ENCODE measurements at places on chromosomes 2 and 18.

DNA sequence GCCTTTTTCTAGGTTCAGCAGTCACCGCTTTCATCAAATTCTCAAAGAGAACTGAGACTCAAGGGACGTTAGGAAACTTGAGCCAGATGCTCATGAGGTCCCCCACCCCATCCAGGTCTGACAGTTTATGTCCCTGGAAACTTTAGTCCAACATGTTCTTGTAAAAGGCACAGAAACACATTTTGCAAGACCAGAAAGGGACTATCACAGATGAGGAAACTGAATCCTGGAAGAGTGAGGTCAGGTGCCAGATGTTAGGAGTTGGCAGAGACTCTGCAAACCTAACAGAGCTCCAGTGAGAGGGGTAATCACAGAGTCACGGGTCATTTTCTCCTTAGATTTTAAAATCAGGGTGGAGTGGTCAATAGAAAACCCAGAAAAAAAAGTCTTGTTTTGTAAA lies 76.6 kb downstream of the RDH14 start:
- DNase-seq = no peak

GRCh38 chr2:217101972-217102371 lies 242.1 kb upstream of the TNP1 start:
- no peak for DNase-seq

DNA sequence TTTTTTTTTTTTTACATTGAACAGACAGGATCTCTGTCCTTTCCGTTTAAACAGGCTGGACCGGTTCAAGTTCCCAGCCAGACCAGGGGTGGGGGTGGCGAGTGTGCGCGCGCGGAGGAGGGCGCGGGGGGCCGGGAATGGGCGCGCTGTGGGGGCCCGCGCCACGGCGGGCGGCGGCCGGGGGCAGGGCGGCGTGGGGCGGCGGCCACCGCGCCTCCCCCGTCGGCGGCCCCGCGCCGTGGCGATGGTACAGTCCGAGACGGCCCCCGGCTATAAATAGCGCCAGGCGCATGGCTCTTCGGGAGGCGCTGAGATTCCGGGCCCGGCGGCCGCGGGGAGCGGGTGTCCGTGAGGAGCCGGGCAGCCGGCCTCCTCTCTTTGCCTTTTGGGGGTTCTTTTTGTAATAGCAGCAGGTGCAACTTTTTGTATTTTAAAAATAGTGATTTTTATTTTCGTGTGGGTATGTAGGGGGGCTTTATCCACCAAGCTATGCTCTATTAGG lies 430 bp upstream of the CELF4 start:
- DNase-seq = no peak

DNA sequence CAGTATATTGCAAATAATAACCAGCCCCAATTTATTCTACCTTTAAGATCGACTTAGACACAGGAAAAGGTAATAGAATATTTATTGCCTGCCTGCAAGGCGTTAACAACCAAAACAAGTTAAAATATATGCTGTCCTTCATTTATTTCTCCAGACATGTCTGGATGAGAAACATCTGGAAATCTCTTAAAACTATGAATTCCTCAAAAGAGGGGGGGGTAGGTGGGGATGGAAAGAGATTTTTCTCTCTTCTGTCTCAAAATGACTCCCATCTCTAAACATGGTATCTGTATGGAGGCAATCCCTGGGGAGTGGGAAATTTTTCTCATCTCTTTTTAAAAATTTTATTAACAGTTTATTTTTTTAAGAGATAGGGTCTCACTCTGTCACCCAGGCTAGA lies 113.0 kb downstream of the CDH2 start:
- no peak for DNase-seq

- DNase-seq = no peak
Measured at GRCh38 chr2:205675861-205676516, 6.3 kb upstream of the NRP2 start.

DNA sequence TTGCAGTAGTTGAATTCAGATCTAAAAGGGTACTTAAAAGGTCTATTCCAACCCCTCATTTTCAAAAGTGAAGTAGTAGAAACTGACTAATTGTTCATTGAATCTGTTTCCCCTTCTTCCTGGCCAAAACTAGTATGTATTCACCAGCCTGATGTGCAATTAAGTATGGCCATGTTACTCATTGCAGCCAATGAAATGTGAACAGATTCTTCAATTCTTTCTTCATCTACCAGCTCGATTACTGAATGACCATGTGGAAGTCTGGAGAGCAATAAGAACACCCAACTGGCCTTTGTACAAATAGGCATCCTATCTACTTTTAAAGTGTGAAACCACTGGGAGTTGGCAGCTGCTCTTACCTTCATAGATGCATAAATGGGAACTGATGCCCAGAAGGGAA lies 449.0 kb upstream of the ID2 start:
- no peak for DNase-seq
